ENCODE measurements at places on chromosomes 13 and 19.

GRCh38 chr13:28346154-28346553 lies 148.8 kb downstream of the FLT1 start:
- no peak for DNase-seq

DNA sequence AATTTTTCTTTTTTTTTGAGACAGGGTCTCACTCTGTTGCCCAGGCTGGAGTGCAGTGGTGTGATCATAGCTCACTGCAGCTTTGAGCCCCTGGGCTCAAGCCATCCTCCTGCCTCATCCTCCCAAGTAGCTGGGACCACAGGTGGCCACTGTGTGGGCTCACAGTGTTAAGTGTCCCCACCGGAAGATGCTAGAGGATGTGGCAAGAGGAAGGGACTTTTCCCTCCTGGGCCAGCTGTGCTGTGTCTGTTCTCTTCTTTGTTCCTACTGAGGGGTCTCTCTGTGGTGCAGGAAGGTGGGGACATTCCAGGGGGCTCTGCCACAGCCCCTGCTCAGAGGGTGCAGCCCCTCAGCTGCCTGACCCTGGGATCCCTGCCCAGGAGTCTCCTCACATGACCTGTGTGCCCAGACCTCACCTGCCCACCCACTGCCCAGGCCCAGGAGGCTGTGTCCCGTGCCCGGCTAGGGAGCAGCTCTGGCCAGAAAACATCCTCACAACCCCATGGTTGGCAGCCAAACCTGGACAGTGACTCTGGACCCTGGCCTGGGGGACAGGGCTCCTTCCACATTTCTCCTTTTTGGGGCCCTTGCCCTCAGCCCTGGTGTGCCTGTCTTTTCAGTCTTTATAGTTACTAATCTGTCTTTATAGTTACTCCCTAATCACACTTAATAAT lies 14.4 kb upstream of the ANKRD10 start:
- peak; percentile 57 for DNase-seq

DNA sequence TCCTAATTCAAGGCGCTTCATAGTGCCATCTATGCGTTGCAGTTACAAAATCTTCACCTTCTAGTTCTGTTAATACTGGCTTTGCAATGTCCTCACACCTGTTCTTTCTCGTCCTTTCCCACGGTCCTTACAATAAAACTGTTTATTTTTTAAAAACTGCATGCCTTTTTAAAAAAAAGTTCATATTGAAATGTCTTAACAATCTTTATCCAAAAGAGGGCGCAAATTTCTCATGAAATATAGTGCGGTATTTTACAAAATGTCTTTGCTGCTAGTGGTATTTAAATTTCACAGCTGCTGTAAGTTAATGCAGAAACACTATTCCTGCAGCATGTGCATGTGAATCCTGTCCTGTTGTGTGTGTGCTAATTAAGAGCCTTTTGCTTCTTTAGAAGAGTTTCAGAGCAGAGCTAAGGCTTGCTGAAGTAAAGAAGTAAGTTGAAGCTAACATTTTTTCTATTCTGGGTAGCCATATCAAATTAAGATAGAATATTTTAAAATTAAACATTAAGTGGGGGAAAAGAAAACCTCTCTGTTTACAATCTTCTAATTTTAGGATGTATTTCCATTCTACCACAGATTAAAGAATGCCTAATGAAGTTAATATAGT lies 15.8 kb upstream of the CLDN10 start:
- DNase-seq = no peak

DNA sequence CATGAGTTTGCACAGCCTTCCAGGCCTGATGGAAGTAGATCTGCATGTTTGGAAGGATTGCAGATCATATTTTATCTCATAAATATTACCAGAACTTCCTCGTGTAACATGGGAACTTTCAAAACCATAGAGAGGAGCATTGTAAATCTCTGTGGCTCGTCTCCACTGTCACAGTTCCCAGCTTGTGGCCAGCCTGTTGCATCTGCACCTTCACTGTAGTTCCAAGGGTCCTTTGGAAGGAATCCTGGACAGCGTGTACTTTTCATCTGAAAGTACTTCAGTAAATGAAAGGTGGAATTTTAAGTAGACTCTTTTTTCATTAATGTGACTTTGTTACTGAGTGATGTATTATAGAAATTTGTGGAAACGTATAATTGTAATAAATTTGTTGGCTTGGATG lies 105.4 kb downstream of the ATP11A start:
- no peak for DNase-seq

- no peak for DNase-seq
These were observed 4.3 kb upstream of the TMEM255B start for GRCh38 chr13:113754691-113755090.

DNA sequence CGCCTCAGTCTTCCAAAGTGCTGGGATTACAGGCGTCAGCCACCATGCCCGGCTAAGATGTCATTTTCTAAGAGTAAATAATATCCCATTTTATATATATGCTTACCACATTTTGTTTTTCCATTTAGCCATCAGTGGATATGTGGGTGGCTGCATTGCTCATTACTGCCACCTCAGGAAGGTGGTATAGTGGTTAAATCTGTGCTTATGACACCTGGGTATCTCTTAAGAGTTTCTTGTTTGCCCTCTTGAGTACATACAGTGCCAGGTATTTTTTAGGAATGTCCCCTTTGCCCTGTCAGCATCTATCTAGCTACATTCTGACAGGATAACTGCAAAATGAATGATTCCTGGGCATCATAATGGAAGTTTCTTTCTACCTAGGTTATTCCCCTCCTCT lies 14.6 kb downstream of the ZNF69 start:
- DNase-seq = no peak
